ENCODE measurements at places on chromosomes 6 and 20.

- no peak for DNase-seq
Measured at GRCh38 chr6:27866357-27867050, 45.7 kb downstream of the OR2B2 start.

DNA sequence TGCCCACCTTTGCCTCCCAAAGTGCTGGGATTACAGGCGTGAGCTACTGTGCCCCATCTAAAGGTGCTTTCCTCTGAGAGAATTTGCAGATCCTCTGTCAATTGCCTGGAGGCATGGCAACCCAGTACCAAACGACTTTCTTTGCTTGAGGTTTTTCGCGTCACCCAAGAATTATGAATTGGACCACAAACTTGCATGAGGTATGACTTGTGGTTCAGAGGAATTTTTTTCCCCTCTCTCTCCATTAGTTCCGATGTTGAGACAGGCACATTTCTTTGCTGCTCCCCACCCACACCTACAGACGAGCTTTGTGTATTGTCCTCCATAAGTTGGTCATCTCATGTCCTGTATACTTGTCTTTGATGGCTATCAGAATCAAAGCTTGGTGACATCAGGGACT, 11.8 kb upstream of the SCAF8 start:
- no peak for DNase-seq

DNA sequence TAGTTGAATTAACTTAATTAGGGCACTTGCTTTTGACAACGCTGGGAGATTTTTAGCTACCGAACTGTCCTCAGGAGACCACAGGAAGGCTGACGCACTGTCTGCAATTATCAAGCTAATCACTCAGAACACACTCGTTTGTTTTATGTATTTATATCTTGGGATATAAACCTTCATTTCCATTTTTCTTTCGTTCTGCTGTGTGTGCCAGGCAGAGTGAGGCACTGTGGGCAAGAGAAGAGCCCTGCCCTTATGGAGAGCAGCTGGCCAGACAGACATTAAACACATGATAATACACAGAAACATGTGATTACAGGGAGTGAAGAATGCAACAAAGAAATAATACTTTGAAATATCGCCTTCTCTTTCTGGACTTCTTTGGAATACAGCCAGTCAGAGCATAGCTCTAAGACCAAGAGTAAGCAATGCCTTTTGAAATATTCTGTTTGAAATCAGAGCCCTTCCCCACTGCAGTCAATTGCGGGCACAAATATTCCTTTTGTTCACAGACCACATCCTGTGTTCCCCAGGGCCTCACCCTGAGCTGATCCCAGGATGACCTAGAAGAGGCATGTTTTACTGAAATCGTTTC, 96.8 kb downstream of the ANKRD60 start:
- DNase-seq = no peak

GRCh38 chr6:169158174-169158573, 95.5 kb downstream of the THBS2 start:
- no peak for DNase-seq

DNA sequence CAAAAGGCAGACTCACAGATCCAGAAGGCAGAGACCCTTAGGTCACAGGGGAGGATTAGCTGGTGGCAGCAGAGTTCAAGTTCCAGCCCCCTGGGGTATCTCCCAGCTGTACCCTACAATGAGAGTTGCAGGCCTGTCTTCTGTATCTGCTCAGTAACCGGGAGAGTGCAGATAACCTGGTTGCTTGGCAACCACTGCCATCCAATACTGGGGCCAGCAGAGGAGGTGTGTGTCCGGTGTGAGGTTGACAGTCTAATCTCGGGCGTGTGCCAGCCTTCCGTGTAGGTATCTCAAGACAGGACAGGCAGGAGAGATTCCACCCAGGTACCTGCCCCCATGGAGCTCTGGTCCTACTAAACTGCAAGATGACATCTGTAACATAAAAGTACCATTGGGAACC, 56.6 kb upstream of the TBC1D7 start:
- DNase-seq = no peak

DNA sequence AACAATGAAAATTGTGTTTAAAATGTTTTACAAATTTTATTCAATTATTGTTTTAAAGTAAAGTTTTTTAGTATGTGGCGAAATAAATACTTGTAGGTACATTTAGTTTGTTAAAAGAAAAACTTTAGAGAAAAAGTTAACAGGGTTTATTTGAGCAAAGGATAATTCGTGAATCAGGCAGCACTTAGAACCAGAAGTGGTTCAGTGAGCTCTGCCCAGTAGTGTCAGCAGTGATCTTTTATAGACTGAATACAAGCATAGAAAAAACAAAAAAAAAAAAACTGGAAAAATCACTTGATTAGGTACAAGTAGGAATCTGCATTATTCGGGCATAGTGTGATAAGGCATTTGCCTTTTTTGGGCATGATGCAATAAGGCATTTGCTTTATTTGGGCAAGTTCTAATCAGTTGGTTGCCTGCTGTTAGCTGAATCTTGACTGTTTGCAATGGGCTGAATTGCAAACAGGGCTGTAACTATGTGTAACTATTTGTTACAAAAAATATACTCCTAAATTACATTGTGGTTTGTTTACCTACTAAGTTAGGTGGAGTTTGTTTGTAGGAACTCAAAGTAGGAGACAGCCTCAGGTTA, 122.9 kb upstream of the MMS22L start:
- DNase-seq = no peak

DNA sequence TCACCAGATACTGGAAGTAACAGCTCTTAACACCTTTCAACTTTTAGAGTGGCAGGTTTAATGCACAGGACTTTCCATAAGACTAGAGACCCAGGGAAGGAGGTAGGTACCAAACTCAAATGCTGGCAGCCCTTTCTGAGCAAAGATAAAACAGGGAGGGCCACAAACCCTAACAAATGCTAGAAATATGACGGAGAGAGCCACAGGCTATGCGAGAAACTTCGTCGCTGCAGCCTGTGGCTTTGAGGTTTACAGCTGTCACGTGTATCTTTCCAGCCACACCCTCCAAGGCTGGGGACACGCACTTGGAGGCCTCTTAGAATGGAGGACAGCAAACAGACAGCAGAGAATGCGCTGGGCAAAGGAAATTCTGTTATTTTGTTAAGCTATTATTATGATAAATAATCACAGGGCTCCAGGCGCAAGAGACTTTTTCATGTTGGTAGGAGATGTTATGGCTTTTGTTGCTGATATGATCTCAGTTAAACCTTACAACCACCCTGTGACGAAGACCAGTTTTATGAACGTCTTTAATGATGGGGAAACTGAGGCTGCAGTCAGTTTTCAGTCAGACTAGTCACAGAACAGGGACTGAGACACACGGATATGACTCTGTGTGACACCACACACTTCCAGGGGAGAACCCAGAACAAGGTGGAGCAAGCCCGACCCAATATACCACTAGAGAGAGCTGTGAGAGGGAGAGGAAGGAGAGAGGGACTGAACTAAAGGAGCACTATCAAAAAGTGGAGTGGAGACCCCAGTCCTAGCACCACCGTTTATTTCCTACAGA, 2.0 kb downstream of the TRAM2 start:
- no peak for DNase-seq

DNA sequence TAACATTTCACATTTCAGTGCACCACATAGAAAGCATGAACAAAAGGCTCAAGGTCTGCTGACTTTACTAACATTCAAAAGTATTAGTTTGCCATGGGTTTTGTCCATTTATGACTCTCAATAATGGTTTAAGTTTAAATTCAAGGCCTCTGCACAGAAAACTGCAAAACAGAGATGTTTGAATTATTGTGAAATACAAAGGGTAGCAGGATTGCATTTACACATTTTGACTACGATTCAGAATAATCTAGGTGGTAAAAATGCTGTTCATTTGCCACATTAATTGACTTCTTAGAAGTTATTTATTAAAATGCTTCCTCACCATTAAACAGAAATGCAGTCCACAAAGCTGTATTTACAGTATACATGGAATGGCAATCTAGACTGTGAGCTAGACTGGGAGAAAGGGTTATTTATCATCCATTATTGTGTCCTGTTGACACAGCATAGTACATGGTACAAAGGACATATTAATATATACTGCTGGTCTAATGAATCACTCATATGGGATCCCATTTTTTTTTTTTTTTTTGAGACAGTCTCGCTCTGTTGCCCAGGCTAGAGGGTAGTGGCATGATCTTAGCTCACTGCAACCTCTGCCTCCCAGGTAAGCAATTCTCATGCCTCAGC, 18.0 kb downstream of the USP49 start:
- DNase-seq = no peak

- DNase-seq = no peak
Measured at GRCh38 chr20:2133318-2134183, 31.9 kb downstream of the STK35 start.

DNA sequence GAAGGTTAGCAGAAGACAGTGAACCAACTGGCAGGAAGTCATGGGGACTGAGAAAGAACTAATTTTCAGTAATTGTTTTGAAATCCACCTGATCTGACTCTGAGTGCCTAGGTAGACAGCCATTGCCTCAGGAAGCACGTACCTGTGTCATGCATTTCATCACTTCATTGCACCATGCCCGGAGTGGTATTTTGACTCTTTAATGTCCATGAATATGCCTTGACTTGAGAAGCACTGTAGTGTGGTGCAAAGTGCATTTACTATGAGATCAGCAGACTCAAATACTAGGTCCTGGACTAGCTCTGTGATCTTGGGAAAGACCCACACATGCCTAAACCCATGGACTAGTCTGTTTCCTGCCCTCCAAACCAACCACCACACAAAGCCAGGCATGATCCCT, 370.9 kb upstream of the MARCKS start:
- DNase-seq = no peak

- no peak for DNase-seq
Measured at GRCh38 chr6:74356391-74356790, 660.4 kb downstream of the CD109 start.

DNA sequence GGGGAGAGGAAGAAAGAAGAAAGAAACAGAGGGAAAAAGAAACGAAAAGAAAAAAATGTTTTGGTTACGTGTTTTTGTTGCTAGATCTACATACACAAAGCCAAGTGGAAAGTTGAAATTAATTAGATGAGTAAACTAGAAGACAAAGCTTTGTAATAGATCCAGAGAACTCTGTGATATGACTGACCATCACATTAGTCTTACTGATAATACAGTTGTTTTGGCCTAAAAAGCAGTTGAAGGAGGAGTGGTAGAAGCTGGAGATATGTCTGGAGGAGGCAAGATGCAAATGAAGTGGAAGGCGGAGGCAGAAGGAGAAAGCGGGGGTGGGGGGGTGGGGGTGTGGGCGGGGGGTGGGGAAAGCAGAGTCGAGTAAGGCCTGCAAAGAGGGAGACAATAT, 500.1 kb upstream of the ID4 start:
- no peak for DNase-seq

DNA sequence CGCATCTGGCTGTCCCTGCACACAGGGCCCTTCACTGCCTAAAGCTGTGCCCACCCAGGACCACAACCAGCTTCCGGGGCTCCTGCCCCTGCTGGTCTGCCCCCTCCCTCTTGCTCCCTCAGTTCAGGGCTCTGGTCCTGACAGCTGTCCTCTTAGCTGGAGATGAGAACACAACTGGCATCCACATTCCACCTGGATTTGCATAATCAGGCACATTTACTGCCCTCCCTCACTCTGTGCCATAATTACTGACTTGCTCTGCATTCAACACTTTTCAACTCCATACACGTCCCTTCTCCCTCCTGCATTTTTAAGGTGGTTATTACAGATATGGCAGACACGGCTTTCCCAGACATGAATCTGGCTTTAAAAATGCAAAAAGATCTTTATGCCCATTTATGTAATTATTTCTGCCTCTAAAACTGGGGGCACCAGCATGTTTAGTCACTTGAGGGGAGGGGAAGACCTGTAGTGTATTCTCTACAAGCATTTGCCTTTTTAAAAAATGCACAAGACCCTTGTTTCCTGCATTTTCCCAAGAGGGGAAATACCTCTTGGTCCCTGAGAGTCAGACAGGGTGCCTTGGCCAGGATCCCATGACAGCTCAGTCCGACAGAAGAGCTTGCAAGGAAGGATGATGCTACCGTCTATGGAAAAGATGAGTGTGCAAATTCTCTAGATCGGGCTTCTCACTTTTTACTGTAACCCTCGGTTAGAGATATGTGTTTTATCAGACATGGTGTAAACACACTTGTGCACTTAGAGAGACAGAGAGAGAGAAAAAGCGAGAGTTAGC, 401.8 kb downstream of the PREX1 start:
- DNase-seq = no peak

GRCh38 chr6:90103056-90103800, 193.4 kb downstream of the BACH2 start:
- DNase-seq = no peak

DNA sequence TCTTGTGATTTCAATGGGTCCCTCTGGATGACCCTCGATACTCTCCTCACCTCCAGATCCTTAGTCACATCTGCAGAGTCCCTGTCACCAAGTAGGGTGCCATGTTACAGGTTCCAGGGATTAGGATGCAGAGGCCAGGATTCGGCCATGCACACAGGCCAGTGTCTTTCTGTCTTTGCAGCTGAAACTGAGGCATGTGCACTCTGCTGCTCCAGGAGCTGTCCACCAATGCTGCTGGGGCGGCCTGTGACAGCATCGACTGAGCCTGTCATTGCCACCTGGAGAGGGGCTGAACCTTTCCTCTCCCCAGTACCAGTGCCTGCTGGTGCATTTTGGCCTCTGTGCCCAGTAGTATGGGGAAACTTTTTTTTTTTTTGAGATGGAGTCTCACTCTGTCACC, 4.4 kb upstream of the RBM38 start:
- no peak for DNase-seq

- no peak for DNase-seq
Measured at GRCh38 chr6:170459451-170459850, 93.7 kb downstream of the PSMB1 start.

DNA sequence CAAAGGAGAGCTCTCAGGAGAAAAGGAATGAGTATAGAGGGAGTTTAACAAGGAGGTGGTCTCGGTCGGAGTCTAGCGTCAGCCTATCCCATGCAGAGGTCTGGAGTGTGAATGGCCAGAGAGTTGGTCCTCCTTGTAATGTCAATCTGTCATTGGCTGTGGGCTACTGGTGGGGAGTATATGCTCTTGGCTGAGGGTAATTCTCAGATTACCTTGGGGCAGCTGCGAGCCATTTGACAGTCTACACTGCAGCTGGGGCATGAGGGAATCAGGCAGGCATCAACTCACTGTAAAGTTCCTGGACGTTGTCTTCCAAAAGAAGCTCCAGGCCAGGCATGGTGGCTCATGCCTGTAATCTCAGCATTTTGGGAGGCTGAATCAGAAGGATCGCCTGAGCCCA, 48.1 kb downstream of the EBF4 start:
- no peak for DNase-seq

- no peak for DNase-seq
Measured at GRCh38 chr20:22827916-22828315, 207.2 kb upstream of the SSTR4 start.
